SK-N-DZ (cell line): ENCODE measurements at places on chromosomes 11 and 22.

DNA sequence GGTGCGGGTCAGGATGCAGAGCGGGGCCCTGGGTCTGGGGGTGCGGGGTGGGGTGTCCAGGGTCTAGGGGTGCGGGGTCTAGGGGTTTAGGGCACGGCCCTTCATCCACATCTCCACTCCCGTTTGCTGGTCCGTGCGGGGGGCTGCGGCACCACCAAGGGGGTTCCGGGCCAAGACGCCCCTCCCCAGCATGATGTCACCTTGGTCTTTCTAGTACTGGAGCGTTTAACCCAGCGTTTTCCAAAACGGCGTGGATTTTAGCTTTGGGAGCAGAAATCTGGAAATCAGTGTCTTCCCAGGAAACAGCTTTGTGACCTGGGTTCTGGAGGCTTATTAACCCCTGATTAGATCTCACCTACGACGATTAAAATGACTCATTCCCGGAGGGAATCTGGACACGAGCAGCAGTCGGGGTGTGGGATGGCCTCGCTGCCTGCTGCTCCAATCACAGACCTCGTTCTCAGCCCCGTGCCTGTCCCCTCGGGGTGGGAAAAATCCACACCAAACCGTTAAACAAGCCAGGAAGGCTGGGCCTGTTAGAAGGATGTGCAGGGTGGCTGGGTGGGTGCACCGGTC lies 759 bp downstream of the AP2A2 start:
- peak; percentile 58 for DNase-seq

GRCh38 chr22:49365191-49365837 lies 462.4 kb downstream of the BRD1 start:
- no peak for DNase-seq

- DNase-seq = peak; percentile 82
Observed at GRCh38 chr11:64225608-64226506, at the start of the genes NUDT22 and TRPT1. NUDT22 (plus strand) TSS chr11:64226274; CDS start chr11:64226653, 379 bp downstream. TRPT1 (minus strand) TSS chr11:64226186; CDS start chr11:64225860, 326 bp downstream.

DNA sequence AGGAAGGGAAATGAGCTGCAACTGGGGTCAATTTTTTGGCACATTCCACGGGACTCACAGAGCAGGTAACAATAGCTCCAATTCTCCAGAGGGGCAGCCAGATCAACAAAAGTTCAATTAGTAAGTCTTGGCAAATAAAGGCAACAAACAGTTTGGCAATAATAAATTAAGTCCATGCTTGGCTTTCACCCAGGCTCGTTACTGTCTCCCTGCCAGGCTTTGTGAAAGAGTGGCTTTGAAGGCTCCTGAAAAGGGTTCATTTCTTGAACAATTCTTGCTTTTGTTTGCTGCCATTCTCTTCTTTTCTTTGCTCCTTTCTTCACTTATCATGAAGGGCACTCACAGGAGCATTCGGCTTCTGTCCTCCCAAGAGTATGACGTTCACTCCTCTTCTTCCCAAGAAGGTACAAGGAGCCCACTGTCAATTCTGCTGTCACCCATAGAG lies 123.3 kb downstream of the APIP start:
- no peak for DNase-seq

- DNase-seq = no peak
Observed at GRCh38 chr11:45580399-45580798, 85.0 kb downstream of the CHST1 start.

- DNase-seq = no peak
Observed at GRCh38 chr11:75568616-75569219, 6.7 kb downstream of the SERPINH1 start.

GRCh38 chr11:72553706-72554105 lies 119.4 kb upstream of the CLPB start:
- peak; percentile 45 for DNase-seq

GRCh38 chr11:47523490-47524225 lies 29.3 kb downstream of the CELF1 start:
- DNase-seq = no peak

GRCh38 chr11:57479911-57480310 lies 19.6 kb downstream of the RTN4RL2 start:
- DNase-seq = peak; percentile 53

DNA sequence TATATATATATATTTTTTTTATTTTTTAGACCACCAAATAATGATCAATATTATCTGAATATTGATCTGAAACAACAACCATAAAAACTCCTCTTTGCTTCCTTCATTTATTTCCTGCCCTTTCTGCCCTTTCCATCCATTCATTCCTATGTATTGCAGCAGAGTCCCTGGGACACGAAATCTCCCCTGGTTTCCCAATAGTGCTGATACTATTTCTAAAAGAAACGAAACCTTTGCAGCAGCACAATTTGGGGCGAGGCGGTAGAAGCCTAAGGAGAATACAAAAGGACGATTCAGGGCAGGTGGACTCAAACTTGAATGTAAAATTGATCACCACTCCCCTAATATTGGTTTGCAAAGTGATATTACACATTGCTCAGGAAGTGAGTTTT lies 16.9 kb upstream of the AMOTL1 start:
- DNase-seq = no peak

DNA sequence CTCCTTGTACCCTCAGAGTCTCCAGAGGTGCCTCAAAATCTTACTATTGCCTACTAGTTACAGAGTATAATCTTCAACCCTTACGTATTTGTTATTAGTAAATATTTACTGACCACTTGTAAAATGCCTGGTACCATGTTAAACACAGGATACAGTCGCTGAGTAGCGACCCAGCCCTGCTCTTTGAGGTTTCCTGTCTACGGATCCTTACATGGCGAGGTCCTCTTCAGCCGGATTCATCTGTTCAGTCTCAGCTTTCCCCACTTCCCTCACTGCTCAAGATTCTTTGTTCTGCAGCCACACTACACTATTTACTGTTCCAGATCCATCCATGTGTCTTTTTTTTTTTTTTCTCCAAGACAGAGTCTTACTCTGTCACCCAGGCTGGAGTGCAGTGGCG lies 13.2 kb upstream of the TTC36 start:
- no peak for DNase-seq

DNA sequence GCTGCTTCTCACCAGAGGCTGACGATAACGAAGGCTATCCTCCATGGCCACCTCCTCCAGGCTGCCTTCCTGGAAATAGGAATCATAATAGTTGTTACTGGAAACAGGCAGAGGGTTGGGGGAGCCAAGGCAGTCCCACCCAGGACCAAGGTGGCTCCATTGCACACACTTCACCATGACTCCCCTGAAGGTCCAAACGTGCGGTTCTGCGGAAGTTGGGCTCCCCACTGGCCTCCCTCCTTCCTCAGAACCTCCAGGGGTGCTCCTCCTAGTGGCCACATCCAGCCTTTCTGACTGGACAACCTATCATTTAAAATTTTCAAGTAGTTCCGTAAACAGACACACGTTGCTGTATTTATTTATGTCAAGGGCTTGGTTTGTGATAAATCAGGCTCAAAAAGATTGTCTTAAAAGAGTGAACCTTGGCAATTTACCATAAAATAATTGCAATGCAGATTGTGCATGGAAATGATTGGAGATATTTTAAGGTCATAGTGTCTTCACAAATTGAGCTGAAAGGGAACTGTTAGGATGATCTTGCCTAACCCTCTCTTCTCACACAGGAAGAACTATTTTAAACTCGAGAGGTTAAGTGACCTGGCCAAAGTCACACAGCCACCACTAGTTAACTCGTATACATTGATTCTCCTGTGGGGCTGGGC lies 1.4 kb upstream of the TCN2 start:
- DNase-seq = peak; percentile 53

DNA sequence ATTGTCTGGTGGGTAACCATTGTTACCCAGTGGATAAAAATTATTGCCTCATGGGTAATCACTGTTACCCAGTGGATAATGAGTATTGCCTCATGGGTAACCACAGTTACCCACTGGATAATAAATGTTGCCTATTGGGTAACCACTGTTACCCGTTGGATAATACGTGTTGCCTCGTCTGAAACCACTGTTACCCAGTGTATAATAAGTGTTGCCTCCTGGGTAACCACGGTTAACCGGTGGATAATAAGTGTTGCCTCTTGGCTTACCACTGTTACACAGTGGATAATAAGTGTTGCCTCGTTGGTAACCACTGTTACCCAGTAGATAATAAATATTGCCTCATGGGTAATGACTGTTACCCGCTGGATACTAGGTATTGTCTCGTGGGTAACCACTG lies 20.9 kb upstream of the NXPE4 start:
- DNase-seq = no peak

GRCh38 chr11:9081153-9081552 lies 10.2 kb downstream of the SCUBE2 start:
- no peak for DNase-seq

GRCh38 chr11:33530815-33531214 lies 169.8 kb downstream of the C11orf91 start:
- no peak for DNase-seq

DNA sequence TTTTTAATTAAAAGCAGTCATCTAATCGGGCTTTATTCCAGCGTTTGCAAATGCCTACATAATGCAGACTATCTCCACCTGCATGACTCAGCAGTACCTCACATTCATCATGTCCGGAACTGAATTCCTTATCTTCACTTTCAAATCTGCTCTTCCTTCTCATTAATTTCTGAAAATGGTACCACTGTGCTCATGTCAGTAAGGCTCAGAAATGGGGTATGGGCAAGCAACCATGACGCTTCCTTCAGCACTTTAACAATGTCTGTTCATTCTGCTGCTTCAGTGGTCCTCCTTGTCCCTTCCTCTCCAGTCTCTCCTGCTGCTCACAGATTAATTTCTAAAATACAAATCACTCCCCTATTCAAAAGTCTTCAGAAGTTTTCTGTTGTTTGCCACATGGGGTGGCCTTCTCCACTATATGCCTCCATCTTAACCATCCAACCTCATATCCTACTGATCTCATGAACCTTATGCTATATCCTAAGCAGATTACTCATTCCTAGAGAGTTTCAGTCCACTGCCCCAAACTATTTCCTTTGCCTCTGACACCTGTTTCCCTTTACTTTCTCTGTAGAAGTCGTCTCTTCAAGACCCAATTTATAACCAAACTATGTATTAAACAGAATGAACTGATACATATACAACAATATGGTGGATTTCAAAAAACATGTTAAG lies 7.0 kb downstream of the GTF2H1 start:
- DNase-seq = no peak

- DNase-seq = no peak
Observed at GRCh38 chr22:29704528-29705285, 15.1 kb upstream of the CABP7 start.

GRCh38 chr22:30254314-30254713 lies 7.8 kb upstream of the LIF start:
- no peak for DNase-seq

GRCh38 chr11:60634126-60634525 lies 65.3 kb upstream of the MS4A8 start:
- no peak for DNase-seq

- no peak for DNase-seq
Observed at GRCh38 chr22:48319321-48320047, 1508.2 kb downstream of the BRD1 start.

DNA sequence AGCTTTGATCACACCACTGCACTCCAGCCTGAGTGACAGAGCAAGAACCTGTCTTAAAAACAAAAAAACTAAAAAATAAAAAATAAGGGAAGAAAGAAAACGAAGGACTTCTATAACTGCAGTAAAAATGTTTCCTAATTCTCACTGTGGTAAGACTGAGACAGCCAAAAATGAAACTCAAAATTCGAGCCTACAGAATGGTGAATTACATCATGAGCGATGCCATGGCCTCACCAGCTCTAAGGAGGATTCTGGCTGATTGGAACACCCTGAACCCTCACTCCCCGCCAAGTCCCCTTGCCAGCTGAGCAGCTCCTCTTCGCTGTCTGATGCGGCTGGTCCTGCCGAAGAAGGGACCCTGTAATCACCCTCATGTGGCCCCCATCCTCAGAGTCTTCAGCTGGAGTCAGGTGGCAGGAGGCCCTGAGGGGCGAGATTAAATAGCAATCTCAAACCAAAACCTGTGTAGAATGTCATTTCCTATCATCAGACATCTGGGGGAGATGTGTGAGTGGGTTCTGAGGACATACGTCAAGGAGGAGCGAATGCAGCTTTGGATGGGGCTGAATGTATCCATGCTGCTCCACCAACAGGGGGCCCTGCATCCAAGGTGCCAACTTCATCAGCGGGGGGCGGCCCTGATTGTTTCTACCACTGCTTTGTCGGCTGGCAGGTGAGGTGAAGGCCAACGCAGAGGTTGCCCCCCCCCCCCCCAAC lies 29.2 kb downstream of the PDGFB start:
- DNase-seq = no peak

DNA sequence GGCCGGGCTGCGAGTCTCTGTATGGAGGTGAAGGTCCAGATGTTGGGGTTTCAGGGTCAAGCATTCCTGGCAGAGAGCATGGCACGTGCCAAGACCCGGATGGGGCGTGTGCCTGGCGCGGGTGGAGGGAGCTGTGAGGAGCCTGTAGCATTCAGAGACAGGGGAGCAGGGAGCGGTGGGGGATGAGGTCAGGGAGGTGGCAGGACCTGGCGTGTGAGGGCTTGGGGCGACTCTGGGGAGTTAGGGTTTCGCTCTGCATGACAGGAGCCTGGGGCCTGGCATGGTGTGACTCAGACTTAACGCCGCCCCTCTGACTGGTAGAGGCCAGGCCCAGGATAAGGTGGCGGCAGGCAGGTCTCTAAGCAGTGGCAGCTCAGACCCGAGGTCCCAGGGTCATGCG lies 103.0 kb downstream of the KCNQ1 start:
- DNase-seq = no peak

DNA sequence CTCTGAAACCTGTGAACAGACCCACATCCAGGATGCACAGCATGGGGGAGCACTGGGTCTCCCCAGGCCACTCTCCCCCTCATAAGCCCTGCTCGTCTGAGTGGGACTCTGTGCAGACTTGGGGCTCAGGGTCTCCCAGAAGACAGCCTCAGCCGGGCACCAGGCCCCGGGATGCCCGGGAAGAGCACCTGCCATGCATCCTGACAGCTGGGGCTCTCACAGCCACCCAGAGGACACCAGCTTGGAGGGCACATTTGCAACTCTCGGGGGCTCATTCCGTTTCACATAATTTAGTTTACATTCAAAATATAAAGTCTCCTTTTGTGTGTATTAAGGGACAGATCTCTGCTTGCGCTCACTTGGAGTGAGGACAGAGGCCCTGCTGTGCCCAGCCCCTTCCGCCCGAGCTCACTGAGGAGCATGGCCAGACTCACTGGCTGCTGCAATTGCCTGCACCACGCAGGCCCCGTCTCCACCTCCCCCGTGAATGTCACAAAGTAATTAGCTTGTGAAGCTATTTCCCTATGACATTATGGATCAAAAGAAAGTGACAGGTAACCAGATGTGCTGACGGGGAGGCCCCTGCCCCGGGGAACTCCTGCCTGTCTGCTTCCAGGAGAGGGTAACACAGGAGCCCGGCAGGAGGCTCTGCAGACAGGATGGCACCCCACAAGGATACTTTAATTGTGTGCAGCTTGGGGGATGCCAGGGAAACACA lies 275.6 kb downstream of the BRD1 start:
- no peak for DNase-seq
